GM04503 (cell line): ENCODE measurements at places on chromosomes 2 and 18.

DNA sequence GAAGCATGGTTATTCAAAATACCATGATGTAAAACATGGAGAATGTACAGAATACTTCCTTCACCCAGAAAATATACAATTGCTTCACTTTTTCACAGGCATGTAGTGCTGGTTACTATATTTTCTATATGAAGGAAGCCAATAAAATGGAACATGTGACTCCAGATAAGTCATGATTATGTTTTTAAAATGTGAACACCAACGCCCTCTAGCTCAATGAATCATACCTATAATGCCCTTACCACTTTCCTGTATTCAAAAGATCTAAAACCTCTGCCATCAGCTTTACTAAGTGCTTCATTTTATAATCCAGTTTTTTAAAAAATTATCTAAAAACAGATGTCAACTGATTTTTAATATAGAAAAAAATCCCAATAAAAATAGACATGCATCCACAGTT, 59.9 kb downstream of the SMAD2 start:
- no peak for DNase-seq

DNA sequence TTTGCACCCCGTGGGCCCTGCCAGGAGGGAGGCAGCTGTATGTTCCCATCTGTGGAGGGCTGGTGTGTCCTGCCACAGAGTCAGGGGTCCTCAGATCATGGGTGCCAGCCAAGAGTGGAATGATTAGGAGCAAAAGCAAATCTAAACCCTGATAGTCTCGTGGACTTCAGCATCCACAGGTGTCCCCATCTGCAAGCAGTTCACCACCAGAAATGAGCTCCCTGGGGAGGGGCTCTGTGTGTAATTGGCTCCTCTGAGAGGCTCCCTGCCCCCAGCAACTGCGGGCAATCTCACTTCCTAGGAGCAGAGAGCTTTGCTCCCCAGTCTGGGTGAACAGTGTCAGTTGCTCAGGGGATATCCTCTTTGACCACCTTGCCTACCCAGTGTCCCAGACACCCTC, 78.1 kb downstream of the HNRNPLL start:
- DNase-seq, result no peak

DNA sequence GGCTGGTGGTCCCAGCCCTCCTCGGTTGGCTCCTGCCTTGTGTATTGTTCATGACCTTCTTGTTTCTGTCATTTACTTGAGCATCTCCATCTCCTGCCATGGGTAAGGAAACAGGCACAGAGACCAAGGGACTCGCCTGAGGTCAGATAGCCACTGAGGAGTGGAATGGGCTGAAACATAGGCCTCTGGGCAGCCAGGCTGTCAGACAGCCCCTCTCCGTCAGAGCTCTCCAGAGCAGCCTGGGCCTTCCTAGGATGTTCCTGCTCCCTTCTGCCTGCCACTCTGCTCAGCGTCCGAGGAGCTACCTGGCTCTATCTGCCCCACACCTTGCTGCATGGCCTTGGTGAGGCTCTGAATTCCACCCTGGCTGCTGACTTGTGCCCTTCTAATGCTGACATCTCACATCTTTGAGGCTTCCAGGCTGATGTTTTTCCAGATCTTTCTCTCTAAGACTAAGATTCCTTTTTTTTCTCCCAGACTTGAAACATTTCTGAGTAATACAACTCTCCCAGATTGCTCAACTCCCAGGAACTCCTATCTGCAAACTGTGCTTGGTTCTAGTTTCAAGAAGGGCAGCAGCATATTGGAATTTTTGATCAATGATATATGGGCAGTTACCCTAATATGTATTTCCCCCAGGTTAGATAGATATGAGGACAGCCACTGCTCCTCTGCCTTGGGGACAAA, 67.7 kb downstream of the MCFD2 start:
- DNase-seq, result peak; percentile 83

DNA sequence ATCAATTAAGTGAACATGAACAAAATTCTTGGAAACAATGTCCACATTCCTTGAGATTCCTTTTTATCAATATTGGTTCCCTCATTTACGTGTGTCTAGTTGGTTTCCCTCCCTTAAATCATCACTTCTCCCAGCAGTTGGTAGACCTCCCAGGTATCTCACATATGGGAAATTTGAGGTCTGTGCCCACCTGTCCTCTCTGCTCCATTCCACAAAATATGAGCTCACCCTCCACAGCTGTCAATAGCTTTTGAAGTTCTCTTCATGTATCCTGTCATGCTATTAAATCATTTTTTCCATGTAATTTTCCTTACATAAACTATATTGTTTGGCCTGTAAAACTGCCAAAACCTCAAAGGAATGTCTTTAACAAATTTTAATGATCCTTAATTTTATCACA, 992.2 kb upstream of the ACVR2A start:
- no peak for DNase-seq

DNA sequence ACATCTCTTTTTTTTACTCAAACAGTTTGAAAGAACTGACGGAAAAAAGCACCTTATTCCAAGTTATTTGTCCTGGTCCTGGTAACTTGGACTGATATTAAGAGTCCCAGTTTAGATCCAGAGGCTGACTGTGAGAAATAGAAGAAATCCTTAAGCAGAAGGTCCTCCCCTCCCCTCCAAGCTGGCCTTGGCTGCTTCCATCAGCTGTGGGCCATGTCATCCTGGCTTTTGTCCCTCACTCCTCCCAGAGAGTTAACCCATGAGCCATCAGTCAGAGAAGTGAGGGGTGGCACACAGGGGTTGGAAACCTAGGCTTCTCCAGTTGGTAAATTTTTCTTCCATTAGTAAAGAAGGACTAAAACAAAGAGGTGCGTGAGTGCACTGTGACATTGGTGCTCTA, 9.7 kb upstream of the NAPG start:
- DNase-seq, result no peak

GRCh38 chr2:205680067-205680466, 2.2 kb upstream of the NRP2 start:
- DNase-seq, result no peak

GRCh38 chr2:157875641-157876065, 477 bp downstream of the ACVR1 start:
- DNase-seq, result no peak

- no peak for DNase-seq
Measured at GRCh38 chr2:95372216-95372829, 30.2 kb upstream of the FAHD2A start.

DNA sequence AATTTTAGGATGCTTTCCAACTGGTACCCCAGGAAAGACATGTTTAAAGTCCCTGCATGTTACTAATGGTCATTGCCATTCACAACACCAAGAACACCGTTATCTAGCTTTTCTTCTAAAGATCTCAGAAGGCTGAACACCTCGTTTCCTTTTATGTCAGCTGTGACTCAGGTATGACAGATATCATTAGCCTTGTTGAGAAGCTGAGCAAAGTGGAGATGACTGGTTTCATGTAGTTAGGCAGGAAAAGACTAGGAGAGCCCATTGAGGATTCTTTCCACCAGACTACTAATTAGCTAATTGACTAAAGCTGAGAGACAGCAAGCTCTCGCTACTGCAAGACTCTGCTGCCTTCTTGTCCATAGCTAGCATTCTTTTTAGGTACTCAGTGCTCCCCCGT, 32.0 kb upstream of the ARL5A start:
- no peak for DNase-seq
